Esophagus mucosa (tissue), 1 donor: ENCODE measurements at places on chromosomes 6 and 20. TPM values are rescaled to one million over a fixed set of nuclear protein-coding genes. Genes with fewer than 3 reads are reported as not detected.

The BPI gene
- total RNA-seq: not detected

The HRH3 gene
- not detected for total RNA-seq

GRCh38 chr20:21322921-21323331 is 19.8 kb downstream of the XRN2 start:
- no peak for ATAC-seq

GRCh38 chr20:50904067-50904570 is 27.1 kb downstream of the ADNP start:
- ATAC-seq: no peak

DNA sequence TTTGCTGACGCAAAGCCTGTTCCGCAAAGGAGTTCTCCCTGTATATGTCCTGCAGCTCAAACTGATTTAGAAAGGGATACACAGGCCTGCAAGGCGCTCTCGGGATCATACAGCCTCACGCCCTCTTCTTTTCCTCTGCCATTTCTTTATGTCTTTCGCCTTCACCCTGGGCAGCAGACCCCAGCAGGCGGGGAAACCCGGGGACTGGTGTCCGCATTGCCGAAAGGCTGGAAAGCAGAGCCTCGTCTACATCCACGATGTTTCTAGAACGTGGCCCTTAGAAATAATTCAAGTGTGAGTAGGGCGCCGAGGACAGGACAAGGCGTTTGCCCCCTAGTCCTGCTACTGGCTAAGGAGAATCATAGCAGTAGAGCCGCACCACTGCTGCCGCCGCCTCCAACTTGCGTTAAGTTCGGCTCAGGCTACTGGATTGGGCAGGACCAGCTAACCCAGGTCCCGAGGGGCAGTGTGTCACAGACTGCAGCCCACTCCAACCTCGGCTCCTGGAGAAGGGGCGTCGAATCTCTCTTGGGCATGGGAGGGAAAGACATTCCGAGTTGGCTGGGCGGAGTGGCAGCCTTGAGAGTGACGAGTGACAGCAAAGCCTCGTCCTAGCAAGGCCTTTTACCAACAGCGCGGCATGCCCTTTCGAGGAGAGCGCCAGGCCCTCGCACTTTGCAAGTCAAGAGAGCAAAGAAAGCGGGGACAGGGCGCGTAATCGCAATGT is 2.6 kb upstream of the TBX18 start:
- ATAC-seq: no peak

DNA sequence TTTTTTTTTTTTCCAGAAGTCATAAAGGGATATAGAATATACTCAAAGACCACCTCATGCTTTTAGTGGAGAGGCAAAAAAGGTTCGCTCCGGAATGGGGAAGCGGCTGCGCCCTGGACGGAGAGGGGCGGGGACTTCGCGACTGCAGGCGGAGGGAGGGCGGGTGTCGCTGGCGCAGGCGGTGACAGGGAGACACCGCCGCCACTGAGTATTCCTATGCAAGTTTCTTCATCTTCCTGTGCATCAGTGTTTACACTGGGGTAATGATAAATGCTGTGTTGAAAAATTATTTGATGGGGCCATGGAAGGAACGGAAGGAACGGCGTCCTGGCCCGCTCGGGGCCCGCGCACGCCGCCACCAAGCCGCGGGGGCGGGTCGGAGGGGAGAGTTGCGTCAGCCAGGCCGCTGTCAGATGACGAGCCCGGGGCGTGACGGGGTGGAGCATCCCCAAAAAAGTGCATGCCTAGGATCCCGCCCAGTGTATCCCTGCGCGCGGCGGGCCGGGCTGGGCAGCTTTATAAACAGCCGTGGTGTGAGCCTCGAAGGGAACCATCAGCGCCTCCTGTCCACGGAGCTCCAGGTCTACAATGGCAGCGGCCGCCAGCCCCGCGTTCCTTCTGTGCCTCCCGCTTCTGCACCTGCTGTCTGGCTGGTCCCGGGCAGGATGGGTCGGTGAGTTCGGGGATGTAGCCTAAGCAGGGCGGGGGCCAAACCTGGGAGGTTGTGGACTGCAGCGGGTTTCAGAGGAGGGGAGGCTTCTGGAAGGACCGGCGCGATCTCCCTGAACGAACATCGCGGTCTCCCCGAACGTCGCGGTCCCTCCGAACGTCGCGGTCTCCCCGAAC is at the start of gene ULBP1:
ULBP1 (plus strand) TSS at position 482 of the 846 bp plus-strand sequence; CDS start at position 589, 107 bp downstream.
- ATAC-seq: peak; percentile 95

DNA sequence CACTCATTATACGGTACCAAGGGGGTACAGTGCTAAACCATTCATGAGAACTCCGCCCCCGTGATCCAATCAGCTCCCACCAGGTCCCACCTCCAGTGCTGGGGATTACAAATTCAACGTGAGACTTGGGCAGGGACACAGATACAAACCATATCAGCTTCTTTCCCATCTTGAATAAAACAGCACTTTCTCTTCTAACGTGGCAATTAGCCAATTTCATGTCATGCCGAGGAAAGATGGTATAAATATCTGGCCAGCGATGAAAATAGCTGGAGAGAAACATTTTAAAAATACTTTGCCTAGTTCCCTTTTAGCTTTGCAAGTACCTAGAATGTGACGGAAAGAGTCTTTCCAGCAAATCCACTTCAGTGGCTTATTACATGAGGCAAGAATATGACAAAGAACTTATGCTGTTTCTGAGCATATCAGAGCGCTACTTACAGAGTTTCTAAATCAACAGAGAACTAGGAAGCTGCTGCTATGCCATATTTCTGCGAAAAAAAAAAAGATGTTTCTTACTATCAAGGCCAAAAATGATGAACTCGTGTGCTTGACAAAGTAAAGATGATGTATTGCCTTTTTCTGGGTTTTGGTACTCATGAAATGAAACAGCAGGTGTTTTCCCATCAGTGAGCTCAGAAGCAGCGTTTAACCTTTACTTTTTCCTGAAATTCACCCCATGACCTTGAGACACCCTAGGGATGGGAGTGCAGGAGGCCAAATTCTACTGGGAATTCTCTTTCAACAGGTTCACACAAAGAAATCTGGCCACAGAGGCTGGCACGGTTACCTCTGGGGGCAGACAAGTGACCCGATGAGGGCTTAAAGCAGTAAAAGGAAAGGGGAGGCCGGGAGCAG is 37.9 kb downstream of the AGPAT4 start:
- ATAC-seq: no peak

DNA sequence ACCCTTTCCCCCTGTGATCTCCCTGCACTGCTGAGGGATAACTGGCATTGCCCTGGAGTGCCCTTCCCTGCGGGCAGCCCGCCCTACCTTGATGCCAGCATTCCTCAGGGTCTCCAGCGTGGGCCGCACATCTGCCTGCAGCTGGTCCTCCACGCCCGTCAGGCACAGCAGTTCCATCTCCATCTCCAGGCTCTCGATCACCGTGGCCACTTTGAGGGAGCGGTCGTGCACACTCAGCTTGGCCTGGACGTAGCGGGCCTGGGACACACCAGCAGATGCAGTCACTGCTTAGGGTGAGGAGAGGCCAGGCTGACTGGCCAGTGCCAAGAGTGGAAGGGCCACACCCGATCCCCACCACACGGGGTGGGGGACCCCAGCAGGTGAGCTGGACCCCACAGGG is 82.6 kb upstream of the NFATC2 start:
- peak; percentile 14 for ATAC-seq

- ATAC-seq: no peak
Observed at GRCh38 chr20:14333721-14334120, 3.7 kb downstream of the FLRT3 start.
